SJCRH30 (cell line): ENCODE measurements at places on chromosomes 2 and 18. TPM values are rescaled to one million over a fixed set of nuclear protein-coding genes. Genes with fewer than 3 reads are reported as not detected.

DNA sequence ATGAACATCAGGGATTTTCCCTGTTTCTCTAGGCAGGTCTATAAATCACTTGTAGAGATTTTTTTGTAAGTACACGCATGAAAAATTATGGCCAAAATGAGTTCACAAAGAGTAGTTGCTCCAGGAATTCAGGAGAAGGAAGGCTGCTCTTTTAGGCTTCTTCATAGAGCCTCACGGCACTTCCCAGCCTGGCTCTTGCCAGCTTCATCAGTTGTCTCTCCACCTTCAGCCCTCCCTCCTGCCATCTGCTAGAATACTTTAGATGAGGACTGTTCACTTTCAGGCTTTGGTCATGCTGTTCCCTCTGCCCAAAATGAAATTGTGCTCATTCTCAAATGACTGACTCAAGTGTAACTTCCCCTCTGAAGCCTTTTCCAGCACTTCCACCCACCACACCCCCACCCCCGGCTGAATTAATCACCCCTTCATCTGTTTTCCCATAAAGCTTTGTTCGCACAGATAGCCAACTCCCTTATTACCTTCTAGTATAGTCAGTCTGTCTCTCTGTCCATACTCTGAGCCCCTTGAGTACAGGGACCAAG, 1.8 kb upstream of the ABCA12 start:
- H3K27me3 ChIP-seq, result no peaks in the 10 kb centered on the region
- no peaks in the 10 kb centered on the region for H3K36me3 ChIP-seq
- no peak for DNase-seq
- H3K27ac ChIP-seq, result no peak overlapping the region
- H3K4me3 ChIP-seq, result no peak overlapping the region
- no peaks in the 10 kb centered on the region; the same call in 1 of the 2 replicates for H3K4me1 ChIP-seq

Gene COL3A1
- 19.2 and 19.3 TPM in 2 replicates for total RNA-seq

DNA sequence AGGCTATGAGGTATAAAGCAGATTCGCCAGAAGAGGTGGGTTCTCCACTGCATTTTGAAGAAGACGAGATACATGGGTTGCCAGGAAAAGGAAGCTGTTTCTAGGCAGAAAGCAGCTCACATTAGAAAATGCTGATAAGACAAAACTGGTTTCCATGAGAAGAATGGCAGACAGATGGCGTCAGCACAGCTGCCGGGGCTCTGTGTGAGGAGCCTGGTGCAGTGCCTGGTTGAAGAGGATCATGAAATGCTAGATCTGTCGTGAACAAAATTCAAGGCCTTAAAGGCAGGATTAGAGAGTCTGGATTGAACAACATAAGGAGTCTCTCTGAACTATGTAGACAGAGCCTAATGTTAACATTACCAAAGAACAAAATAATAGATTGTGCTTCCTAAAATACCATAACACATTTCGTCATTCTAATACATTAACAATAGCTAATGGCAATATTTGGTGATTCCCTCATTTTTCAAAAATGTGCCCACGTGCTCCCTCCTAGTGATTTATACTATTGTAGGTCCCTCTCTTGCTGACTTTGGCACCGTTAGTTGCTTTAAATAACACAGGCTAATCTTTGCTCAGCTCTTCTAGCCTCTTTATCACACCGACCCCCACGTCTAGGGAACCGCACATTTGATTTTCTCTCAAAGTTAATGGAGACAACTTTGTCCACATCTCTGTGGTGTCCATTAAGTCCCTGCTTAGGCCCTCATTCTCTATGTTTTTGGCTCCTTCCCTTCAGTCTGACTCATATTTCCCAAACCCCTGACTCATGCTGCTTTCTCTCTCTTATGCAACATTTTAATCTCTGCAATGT, 38.2 kb downstream of the EFEMP1 start:
- DNase-seq, result no peak
- H3K4me3 ChIP-seq, result no peak overlapping the region
- no peaks in the 10 kb centered on the region for H3K36me3 ChIP-seq
- no peak overlapping the region for H3K27ac ChIP-seq
- no peaks in the 10 kb centered on the region for H3K4me1 ChIP-seq
- H3K27me3 ChIP-seq, result no peaks in the 10 kb centered on the region; the same call in 1 of the 2 replicates

DNA sequence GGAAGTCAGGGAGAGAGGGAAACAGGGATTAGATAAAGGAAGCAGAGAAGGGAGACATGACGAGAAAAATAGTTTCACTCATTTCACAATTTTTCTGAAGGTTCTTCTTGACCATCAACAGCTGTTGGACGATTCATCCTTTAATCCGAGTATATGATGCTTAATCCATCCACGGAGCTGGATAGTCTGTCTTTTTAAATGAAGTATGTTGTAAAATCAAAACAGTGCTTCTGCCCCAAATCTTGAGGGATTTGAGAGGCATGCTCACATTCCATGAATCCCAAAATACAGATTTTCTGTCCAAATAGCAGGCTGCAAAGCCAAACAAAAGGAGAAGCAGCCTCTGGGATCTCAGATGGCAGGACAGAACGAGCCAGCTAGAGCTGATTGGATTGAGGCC, 47.5 kb downstream of the EPAS1 start:
- H3K4me1 ChIP-seq, result peaks cover 11% of the 10 kb centered on the region
- no peak overlapping the region; the same call in 1 of the 2 replicates for H3K27ac ChIP-seq
- H3K36me3 ChIP-seq, result no peaks in the 10 kb centered on the region
- H3K4me3 ChIP-seq, result no peak overlapping the region

Gene FBLN7
- 0.04 TPM in 1 of 2 replicates, not detected in the other for total RNA-seq

Gene TMEM169
- 6.6 and 8.2 TPM in 2 replicates for total RNA-seq

DNA sequence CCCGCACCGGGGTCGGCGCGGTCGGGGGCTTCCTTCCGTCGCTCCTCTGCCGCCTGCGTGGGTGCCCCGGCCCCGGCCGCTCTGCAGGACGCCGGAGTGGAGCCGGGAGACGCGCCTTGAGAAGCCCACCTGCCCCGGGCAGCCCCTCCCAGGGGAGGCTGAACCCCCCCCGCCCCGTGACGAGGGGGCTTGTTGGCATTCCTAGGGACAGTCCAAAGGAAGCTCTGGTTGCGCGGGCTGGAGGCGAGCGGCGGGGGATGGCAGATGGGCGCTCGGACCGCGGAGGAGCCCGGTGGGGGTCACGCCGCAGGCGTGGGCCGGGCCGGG, 133.5 kb upstream of the MGAT5 start:
- no peaks in the 10 kb centered on the region for H3K36me3 ChIP-seq
- DNase-seq, result peak; percentile 45
- peaks cover 19% of the 10 kb centered on the region for H3K4me1 ChIP-seq
- peak overlapping the region; percentile 97 for H3K4me3 ChIP-seq
- peak overlapping the region; percentile 87 for H3K27ac ChIP-seq

DNA sequence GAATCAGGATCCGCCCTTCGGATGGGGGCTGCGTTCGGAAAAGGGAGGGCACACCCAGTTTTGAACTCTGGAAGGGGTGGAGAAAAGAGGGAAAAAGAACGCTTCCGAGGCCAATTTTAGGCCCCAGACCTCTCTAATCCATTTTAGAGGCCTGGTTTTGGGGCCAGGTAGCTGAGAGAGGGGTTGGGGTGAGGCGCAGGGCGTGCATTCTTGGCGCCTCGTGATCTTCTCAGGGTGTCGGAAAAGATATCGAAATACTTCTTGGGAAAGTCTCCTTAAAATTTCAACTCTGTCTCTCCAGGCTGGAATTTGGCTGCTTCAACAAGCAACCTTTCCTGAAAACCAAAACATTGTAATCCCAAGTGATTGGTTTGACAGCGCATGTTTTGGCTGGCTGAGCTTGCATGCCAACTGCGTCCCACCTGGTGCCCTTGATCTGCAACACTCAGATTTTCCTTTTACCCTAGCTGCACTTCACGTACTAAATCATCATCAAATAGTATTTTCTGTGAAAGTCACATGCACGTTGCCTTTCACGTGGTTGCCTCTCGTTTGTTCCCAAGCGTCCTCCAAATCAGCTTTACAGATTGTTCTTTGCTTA, 864 bp upstream of the XPO1 start:
- peaks cover 8% of the 10 kb centered on the region; the same call in 1 of the 2 replicates for H3K4me1 ChIP-seq
- DNase-seq, result peak; percentile 34
- no peaks in the 10 kb centered on the region for H3K27me3 ChIP-seq
- peak overlapping the region; percentile 93 for H3K27ac ChIP-seq
- H3K4me3 ChIP-seq, result peak overlapping the region; percentile 91
- H3K36me3 ChIP-seq, result peaks cover 3% of the 10 kb centered on the region; the same call in 1 of the 2 replicates
